ENCODE measurements at places on chromosomes 6 and 20.

- DNase-seq, result no peak
These were observed 96.6 kb upstream of the IRAK1BP1 start for GRCh38 chr6:78770765-78771164.

DNA sequence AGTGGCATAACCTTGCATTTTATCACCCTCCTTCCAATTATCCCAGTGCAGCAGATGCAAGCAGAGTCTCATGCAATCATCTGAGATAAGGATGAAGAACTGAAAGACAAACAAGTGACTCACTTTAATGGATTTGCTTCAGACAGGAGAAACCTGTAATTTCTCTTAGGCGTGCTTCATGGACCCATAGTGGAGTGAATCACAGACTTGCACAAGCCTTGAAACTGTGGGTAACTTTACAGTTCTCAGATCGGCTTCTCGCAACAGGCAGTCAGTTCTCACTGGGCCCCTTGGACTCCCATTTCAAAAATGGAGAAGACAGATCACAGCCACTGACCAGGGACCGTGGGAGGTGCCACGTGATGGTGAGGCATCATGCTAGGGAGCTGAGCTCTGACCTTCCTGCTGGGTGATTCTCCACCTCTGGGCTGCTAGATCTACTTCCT lies at the start of gene ADGRF4:
TSS of gene ADGRF4 (plus strand) at position 239 of the 446 bp plus-strand sequence. CDS start 8,666 bp downstream, outside the sequence.
- DNase-seq, result no peak

- DNase-seq, result no peak
These were observed 304.9 kb downstream of the EYA4 start for GRCh38 chr6:133546098-133546497.

DNA sequence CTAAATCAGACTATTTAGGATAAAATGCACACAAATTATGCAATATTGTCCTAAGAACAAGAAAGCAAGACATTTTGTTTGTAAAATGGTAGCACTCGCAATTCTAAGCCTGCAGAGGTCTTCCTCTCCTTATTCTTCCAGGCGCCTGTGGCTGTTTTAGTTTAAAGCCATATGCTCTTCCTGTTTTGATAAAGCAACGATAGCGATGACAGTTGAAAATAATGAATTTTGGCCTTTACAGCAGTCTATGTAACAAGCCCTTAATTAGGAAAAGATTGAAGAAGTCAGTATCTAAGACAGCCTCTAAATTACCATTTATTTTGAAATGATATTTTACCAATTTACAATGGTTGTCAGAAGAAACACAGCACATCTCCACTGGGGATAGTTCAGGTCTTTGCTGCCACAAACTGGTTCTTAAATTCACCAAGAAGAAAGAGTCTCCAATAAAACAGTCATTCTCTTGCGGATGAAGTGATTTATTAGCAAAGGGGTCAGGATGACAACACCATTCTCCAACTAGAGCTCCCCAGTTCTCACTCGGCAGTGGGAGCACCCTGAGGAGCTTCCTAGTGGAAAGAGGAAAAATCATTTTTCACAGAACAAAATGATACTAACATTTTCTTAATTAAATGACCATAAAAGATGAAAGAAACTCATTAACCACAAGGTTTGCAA lies 21.4 kb downstream of the UBE3D start:
- no peak for DNase-seq

- DNase-seq, result no peak
These were observed 138.3 kb upstream of the SGK1 start for GRCh38 chr6:134456226-134456625.

GRCh38 chr6:137756788-137757187 lies 110.3 kb upstream of the TNFAIP3 start:
- no peak for DNase-seq

- no peak for DNase-seq
These were observed 1.1 kb downstream of the CRIP3 start for GRCh38 chr6:43307451-43308100.

DNA sequence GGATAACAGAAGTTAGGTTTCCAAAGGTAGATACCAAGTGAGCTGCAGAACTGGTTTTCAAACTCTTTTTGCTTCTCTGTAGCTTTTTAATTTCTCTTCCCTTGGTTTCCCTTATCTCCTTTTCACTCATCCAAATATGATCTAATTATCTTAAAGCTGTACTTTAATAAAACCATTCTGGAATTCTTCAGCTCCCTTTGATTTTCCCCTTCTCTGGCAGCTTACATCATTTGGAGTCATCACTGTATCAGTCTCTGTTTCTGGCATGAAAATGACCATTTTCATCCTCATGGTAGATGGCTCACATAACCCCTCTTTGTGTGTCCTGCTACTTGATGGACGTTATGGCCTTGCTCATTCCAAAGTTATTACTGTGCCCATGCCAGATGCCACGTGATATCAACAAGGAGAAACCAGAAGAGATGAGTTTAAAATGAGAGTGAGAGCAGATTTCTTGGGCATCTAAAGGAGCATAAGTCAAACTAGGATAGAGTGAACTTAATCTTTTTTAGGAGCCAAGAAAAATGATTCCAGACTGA lies 620.2 kb downstream of the QKI start:
- DNase-seq, result no peak

DNA sequence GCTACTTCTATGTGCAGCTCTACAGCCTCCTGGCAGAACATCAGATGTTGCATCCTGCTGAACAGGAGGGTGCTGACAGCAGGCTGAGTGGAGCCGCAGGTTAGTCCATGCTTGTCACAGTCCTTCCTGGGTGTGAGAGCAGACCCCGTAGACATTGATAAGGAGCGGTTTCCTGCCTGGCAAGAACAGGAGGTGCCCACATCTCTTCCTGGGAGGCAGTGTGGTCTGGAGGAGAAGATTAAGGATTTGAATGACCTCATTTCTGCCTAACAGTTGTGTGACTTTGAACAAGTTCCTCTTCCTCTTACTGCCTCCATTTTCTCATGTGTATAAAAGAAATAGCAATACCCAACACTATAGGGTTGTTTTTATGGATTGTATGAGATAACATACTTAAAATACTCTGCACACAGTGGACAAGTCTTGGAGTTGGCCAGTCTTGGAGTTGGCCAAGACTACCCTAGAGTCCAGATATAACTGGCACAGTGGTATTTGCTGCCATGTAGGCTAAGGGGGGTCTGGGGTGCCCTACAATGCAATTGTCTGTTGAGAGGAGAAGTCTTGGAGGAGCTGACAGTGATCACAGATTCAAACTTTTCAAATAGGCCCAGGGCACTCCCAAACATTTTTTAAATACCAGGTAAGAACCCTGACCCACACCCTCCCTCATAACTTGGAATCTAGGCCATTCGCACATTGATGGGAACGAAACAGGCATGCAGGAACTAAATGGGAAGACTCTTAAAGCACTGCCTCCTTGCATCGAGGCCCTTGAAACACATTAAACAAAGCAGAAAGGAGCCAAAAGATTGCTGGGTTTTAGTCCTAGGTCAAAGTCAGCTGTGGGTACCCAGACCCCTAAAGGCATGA lies 32.6 kb upstream of the TBC1D7 start:
- no peak for DNase-seq

- DNase-seq, result no peak
These were observed 64.0 kb upstream of the KCNK16 start for GRCh38 chr6:39386487-39386886.

DNA sequence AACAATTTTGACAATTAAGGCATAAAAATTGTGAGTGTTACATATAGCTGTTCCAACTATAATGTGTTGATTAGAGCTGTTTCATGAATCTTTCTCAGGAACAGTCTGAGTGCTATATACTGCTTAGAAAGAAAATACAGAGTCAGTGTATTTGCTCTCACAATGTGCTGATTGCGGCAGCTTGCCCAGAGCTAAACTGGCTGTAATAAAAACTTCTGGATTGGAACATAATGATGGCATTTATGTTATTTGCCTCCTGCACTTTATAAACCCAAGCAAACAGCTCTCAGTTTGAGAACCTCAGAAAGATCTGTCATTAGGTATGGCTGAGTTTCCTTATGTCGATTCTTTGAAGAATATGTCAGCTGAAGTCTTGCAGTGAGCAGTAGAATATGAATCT lies 29.5 kb downstream of the FLRT3 start:
- no peak for DNase-seq

All from Right ventricle myocardium inferior (tissue), 1 donor.